ENCODE measurements at places on chromosomes 13 and 19.

GRCh38 chr19:28292822-28293500 lies 920.0 kb downstream of the UQCRFS1 start:
- no peak for DNase-seq

- DNase-seq = no peak
Measured at GRCh38 chr13:97932647-97933046, 20.8 kb upstream of the IPO5 start.

- no peak for DNase-seq
Measured at GRCh38 chr13:76316998-76317527, 569.1 kb downstream of the KCTD12 start.

GRCh38 chr13:113848431-113849260 lies 15.2 kb downstream of the GAS6 start:
- DNase-seq = no peak

GRCh38 chr19:33242131-33242530 lies 16.5 kb upstream of the SLC7A10 start:
- no peak for DNase-seq

DNA sequence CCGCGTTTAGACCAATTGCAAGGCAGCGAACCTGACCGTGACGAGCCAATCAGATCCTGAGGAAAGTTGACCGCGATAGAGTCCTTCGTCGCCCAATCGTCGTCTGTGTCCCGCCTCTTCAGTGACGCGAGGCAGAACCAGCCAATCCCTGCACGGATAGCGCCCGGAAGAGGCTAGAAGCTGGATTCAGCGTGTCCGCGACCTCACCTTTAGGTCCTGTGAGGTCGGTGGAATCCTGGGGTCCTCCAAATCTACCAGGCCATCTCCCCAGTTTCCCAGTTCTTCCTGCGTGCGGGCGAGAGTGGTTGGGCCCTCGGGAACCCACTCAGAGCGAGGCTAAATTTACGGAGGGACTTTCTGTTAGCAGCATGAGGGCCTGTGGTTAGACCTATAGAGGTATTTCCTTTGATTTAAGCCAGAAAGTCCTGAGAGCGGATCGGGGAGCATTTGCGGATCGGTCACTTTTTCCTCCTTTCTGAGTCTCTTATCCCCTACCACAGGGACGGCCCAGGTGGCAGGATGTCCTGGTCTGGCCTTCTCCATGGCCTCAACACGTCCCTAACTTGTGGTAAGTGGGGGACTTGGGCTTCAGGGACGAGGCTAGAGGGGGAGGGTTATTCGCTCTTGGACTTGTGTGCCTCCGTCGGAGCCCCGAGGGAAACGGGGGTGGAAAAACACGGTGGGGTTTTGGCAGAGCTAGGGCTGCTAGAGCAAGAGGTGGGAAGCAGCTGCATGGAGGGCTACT lies at the start of gene MRPS12:
Gene MRPS12 (plus strand): TSS at position 169 of the 745 bp plus-strand sequence. CDS start 351 bp downstream, at position 520.
- peak; percentile 99 for DNase-seq

DNA sequence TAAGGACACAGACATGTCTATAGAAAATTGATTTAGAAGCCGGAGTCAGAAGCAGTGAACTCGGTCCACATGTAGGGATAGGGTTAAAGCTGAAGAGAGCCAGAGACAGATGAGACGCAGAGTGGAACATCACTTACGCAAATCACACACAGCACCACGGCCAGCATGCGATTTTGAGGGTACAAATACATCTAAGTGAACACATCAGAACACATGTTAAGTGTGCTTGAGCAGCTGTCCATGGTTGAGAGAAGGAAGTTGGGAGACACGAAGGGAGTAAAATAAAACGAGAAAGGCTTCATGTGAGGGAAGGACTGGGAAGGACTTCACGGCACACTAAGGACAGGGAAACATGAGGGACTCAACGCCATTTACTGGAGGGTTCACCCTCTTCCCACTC lies 25.4 kb upstream of the SIGLEC11 start:
- DNase-seq = no peak

DNA sequence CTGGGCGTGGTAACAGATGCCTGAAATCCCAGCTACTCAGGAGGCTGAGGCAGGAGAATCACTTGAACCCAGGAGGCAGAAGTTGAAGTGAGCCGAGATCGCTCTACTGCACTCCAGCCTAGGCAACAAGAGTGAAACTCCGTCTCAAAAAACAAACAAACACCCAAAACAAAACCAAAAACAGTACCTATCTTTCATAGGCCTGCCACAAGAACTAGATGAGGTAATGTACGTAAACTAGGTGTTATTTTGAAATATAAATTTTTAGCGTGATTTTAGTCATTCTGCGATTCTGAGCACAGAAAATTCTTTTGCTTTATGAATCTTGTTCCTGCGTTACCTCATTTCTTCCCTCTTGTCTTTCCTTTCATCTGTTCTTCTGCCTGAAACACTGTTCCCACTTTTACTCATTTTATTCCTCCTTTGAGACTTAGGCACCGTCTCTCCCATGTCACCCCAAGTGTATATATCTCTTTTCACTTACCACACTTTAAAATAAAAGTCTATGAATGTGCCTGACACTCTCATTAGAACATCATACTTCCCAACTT lies 238.2 kb upstream of the HTR2A start:
- no peak for DNase-seq

DNA sequence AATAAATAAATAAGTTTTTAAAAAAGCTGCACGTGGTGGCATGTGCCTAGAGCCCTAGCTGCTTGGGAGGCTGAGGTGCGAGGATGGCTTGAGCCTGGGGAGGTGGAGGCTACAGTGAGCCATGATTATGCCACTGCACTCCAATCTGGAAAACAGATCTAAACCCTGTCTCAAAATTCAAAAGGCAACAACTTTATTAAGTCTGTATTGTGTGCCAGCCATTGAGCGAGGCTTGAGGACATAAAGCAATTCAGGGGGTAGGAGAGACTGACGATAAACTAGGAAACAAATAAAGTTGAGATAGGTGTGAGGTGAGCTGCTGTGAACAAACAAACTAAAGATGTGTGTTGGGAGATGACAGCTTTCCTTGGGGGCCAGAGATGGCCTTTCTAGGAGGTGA lies 8.7 kb downstream of the CELF5 start:
- DNase-seq = no peak

- peak; percentile 28 for DNase-seq
Measured at GRCh38 chr13:36763126-36763722, 55.8 kb upstream of the RFXAP start.

- no peak for DNase-seq
Measured at GRCh38 chr19:6987850-6988249, 33.4 kb downstream of the MBD3L2B start.

- no peak for DNase-seq
Measured at GRCh38 chr13:23561261-23561660, 9.0 kb upstream of the TNFRSF19 start.

- no peak for DNase-seq
Measured at GRCh38 chr13:113939129-113939943, 34.5 kb downstream of the C13orf46 start.

GRCh38 chr13:90362707-90363106 lies 984.8 kb upstream of the MIR17HG start:
- DNase-seq = no peak

DNA sequence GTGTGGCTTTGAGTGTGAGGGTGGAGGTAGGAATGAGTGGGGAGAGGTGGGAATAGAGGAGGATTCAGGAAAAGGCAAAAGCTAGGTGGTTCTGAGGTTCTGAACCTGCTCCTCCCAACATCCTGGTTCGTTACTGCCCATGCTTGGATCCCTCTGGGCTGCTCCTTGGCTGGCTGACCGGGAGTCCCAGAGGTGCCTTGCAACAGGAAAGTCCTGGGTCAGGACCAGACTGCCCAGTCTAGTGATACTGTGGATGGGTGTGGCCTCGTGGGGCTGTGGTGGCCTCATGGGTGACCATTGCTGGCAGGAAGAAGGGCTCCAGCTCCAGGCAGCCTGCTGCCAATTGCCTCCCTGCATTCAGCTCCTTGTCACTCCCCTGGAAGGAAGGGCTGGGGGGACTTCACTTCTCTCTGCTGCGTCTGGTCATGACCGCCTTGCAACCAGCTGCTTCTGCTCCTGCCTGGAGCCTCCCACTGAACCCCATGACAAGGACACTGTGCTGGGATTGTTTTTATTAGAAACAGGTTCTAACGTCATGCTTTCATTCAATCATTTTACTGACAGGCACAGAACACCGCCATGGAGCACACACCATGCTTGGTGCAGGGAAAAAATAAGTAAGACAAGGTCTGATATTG lies 61.5 kb upstream of the UBL3 start:
- DNase-seq = no peak

DNA sequence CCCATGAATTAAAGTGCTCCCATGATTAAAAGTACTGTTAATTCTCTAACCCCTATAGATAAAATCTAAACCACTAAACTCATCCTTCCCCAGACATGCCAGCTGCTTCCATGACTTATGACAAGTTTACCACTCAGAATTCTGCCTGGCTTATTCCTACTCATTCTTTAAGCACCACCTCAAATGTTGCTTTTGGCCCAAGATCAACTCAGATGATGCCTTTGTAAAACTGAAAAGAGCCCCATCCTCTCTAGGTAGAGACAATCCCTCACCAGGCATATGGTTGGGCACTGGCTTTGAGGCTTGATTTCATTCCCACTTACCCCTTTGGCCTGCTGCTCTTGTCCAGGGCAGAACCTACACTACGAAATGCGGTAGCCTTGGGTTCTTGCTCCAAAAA lies 250.0 kb downstream of the DNAJC15 start:
- no peak for DNase-seq

DNA sequence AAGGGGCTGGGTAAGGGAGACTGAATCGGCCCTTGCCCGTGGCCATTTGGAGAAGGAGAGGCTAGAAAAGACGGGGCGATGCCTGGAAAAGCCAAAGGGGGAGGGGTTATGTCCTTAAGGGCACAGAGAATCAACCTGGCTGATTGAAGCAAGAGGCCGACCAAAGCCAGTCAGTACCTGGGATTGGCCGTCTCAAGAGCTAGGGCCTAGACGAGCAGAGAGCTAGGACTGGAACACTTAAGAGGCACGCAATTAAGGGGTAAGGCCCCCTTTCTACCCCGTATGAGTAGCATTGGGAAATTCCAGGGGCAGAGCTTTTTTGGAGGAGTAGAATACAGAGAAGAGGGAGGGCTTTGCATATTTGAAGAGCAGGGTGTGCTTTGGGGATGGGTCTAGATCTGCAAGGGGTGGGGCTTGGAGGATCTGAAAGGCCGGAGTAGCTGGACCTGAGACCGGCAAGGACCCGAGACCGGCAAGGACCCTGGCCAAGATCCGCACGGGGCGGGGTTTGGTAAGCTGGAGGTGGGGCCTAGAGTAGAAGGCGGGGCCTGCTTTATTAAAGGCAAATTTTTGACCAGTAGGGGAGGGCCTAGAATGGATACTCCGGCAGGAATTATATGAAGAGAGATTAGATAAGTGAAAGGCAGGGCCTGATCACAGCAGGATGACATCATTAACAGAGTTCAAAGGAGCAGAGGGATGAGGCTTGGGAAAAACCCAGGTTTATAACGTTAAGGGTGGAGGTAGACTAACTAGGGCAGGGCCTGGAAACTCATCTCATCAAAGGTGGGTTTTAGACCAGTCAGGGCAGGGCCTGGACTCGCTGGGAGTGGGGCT lies 10.7 kb upstream of the CACNG6 start:
- DNase-seq = no peak
